ENCODE measurements at places on chromosomes 6 and 20.
A peak's percentile ranks its signal among the peaks of the same experiment; 100 is the strongest.

DNA sequence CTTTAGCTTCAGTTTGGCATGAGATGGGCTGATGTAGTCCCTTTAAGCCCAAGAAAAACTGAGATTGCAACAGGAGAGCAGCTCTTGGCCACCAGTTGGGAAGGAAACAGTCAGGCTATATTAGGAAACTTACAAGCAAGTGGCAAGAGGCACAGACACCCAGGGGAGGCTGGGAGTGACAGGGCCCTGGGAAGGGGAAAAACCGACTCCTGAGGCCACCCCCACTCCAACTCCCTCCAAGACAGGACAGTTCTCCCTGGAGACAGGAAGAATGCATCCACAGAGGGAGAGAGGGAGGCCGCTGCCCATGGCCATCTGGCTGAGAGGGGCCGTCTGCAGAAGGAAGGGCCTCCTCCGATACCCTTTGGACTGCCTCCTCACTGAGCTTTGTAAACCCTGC lies 20.5 kb downstream of the JPH2 start:
- peak; percentile 60 for DNase-seq

GRCh38 chr6:1526398-1527072 lies 83.2 kb upstream of the FOXC1 start:
- no peak for DNase-seq

DNA sequence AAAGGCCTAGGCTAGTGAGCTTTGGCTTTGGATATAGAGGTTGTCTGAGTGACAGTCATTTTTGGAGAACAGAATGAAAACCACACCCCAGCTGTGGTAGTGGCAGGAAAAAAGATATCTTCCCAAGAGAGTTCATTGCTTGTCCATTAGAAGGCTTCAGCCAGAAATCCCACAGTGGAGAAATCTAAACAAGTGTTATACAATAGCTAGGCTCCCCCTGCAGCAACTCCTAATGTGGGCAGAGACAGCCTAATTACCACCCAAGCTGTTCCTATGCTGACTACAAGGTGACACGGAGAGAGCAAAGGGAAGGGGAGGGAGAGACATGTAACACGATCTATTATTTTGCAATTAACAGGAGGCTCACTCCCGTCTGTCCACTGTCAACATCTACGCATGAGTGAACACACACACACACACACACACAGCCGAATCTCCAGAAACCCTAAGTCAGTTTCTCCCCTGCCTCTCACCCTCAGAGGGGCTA lies 147.5 kb upstream of the TCF21 start:
- no peak for DNase-seq

DNA sequence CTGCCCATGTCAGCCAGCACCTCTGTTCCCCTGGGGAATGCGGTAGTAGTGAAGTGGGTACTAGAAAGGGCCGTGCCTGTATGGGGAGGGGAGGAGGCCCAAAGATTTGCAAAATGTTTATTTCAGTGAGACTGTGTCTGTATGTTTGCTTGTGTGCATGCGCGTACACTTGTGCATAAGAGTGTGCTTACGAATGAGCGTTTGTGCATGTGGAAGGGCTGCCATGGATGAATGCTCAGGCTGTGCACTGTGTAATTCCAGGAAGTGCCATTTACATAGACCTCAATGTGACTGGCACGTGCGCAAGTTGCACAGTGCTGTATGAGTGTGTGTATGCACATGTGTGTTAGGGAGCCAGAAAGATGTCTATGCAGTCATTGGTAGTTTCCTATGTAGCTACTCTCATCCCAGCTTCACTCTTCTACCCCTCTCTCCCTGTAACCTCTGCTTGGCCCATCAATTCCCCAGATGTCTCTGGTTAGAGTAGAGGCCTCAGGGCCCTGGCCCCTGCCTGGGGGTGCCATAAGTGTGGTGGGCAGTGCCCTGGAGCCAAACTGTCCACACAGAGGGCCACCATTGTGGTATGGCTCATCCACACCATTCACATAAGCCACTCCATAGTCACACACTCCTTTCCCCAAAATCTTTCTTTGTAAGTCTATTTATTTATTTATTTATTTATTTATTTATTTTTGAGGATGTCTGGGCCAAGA lies 26.8 kb upstream of the SLC22A7 start:
- no peak for DNase-seq

DNA sequence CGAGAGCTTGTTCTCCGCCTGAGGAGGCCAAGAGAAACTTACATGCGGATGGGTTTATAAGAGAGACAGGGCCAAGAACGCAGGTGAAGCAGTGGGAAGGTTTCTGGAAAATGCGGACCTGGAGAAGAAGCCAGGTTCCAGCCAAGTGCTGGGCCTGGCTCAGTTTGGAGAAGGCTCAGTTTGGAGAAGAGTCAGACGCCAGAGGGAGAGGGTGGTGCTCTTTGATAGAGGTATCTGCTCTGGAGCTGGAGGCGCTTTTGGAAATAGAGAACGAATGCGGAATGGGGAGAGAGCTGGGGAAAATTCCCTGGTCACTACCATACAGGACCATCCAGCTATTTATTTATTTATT lies 753 bp downstream of the RSPH9 start:
- no peak for DNase-seq

DNA sequence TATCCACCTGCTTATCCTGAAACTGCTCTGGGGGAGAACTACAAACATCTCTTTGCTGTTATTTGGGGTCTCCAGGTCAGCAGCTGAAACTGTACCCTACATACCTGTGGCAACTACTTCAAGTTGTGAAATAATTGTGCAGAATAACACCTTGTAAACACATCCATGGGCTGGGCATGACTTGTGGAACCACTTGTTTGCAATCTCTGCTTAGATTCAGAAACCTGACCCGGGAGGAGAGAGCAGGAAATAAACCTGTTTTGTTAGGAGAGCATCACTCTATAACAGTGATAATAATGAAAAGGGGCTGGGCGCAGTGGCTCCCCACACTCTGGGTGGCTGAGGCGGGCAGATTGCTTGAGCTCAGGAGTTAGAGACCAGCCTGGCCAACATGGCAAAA lies 183.1 kb downstream of the NFATC2 start:
- no peak for DNase-seq

DNA sequence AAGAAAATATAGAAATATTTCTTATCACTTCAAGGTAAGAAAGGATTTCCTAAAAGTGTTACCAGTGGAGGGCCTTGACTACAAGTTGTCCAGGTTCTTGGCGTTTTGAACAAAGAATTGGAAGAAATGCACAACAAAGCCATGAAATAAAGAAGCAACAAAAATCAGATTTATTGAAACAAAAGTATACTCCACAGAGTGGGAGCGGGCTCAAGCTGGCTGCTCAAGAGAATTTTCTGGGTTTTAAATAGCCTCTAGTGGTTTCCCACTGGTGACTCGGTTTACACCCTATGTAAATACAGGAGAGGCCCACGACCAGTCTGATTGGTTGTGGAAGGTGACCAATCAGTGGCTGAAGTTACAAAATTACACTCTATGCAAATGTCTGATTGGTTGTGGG lies 64.2 kb downstream of the SAMD3 start:
- DNase-seq: no peak

GRCh38 chr20:50541606-50542041 lies 31.4 kb downstream of the PTPN1 start:
- no peak for DNase-seq

DNA sequence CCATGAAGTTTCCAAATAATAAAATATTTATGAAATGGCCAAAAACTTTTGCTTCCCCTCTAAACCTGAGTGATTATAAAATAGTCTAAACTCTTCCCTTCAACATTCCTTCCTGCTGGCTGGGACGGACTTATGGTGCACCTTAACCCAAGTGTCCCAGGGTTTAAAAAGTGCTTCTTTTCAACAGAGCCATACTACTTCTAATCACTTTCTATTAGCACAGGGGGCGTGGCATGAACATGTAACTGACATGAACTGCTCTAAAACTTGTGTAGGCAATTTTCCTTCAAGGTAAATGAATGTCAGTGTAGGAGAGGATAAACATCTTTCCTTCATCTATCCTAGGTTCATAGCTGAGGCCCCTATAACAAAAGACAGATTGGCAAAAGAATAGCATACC lies 163.6 kb upstream of the RIMS1 start:
- DNase-seq: no peak

- no peak for DNase-seq
Measured at GRCh38 chr6:55511122-55511800, 67.7 kb downstream of the HMGCLL1 start.

DNA sequence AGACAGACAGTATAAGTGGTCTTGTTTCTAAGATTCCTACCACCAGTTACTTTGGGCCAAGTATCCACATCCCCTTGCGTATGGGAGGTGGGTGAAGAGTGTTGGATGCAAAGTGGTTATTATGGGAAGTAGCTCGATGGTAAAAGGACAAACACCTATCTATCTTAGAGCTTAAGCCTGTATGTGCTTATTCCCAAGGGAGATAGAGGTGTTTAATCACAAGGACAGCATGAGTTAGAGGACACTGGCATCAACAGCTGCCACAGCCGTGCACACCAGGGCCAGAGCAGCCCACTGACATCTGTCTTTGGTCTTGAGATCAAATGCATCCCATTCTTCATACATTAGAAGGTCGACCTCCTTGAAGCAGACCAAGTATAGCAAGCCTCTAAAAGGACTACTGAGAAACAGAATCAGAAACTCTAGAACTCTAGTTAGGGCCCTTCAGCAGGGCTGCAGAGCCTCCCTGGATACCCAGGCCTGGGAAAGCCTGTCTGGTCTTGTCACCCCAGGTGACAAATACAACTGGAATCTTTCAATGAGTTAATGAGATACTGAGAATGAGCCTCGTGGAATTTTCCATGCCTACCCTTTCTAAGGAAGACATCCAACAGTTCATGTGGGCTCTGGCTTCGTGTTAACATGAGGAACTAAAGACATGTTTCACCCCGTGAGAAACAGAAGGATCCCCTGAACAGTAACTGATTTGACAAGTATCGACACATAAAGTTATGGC lies 28.7 kb downstream of the TXNDC5 start:
- DNase-seq: no peak

DNA sequence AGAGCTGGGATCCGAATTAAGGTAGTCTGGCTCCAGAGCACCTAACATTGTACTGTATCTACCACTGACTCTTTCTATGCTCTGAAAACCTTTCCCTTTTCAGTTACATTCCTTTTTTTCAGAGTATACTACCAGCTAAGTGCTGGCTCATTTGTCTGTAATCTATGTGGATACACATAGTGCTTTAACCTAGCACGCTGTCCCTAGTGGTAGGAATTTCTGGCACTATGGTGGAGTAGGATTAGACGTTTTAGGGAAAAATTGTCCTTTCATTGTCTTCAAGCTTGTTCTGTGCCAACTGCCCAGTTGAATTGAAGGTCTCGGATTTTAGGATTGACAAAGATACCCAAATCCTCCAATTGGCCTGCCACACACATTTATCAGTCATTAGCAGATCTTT lies 259.1 kb upstream of the FERMT1 start:
- no peak for DNase-seq

DNA sequence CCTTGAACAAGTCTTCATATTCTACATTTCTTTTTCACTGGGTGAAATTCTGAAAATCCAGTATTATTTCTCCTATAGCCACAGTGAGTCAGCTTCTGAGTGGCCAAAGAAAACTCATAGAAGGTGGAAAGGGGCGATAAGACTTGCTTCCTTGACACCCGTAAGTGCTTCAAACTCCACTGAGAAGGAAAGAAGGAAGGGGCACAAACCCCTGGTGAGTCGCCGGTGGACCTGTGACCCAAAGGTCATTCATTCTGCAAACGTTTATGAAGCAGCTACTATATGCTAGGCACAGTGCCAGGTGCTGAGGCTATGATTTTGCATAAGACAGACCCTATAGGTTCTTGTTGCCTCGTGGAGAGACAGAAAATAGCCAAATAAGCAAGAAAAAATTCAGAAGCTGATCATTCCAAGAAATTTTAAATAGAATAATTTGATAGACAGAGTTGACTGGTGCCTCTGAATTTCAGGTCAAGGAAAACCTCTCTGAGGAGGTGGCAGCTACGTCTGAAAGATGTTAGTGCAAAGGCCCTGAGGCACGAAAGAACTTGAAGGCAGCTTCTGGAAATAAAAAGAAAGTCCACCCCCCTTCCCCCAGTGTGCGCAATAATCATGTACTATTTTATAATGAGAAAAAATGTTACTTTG lies 118.2 kb downstream of the CD24 start:
- no peak for DNase-seq

DNA sequence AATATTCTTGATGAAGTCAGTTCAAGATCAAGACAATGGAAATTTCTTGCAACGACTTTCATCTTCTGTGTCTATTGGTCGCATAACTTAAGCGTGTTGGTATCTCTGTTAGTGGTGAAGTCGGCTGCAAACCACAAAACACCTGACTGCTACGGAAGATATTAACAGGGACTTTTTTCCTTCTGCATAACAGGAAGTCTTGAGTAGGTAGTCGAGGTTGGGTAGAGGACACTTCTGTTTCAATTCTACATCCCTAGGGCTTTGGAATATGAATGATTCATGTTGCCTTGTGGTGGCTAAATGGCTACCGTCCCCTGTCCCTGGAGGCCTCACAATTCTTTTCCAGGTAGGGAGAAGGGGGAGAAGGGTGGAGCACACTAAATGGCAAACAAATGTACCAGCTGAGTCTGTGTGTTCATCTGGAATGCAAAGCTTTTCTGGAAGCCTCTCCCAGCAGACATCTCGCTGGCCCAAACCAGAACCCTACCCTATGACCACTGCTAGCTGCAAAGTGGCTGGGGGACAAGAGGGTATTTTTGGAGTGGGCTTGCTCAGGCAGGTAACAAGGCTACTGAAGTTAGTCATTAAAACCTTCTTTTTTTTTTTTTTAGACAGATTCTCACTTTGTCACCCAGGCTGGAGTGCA lies 34.6 kb upstream of the NKX2-2 start:
- DNase-seq: no peak

DNA sequence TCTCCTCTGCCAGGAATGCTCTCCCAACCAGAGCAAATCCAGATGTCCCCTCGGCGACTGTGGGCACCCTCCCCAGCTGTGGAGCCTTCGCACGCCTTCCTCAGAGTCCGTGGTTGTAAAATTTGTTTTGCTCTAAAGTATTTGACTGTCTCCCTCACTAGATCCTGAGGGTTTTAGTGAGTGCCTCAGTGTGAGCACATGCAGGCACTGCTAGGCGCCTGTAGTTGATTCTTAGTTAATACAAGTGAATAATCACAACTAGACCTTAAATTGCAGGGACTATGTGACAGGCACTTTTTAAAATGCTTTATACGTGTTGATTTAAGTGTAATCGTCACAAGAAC lies 680 bp upstream of the MTCH1 start:
- no peak for DNase-seq

GRCh38 chr6:73743556-73743955 lies 47.6 kb downstream of the CD109 start:
- no peak for DNase-seq

All from left ventricle myocardium superior (tissue), 1 donor.